NCI-H1092 treated with DMSO at 0.1 percent for 48 hours (cell line): ENCODE measurements at places on chromosomes 4 and X.

DNA sequence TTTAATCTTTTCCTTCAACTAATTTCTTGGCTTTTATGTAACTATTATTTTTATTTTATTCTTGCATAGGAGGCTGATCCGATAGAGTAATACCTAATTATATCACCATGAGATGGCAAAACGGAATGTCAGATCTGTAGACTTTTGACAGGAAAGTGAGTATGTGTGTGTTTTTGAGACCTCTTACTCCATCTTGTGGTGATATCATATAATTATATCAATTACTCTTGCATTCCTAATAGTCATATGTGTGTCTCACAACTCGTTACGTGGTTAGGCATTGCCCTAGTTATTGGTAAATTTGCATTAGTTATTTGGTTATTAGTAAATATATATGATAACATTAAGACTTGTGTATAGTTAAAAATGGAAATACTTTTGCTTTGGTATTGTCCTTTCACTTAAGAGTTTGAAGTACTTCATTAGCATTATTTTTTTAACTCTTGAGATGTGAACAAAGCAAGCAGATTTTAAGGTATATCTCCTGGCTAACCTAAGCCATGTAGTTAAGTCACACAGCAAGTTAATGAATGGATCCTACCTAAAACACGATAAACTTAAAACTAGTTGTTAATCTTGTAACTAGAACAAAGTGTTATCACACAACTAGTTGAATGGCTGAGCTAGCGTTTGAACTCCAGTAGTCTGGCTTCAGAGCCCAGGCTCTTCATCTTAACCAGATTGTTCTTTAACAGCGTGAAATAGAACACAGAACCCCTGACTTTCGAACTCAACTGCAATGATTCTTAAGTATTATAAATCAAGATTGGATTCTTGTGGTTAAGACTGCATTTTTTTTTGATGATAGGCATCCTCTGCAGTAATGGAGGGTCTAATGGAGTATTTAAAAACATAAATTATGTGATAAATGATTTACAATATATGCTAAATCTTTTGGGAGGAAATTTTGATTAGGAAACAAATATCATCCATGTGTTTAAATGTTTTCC, 67.1 kb downstream of the PGRMC2 start:
- DNase-seq, result peak; percentile 7

- no peak for DNase-seq
Measured at GRCh38 chr4:64883087-64883807, 474.0 kb upstream of the TECRL start.

DNA sequence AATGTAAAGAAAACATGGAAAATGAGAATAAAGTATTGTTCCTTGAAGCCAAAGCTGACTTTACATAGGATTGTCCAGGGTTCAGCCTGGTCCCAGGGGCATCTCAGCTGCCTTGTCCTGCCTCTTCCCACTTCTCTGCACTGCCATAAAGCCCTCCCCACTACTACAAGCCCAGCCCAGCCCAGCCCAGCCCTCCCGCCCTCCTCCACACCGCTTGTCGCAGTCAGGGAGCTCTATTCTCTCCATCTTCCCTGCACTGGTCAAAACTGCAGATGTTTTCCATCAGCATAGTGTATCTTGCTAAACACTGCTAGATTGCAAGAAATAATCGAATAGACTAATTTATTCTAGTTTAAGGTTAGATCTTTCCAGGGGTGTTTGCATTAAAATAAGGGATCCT, 100.3 kb downstream of the TENM3 start:
- DNase-seq, result no peak

DNA sequence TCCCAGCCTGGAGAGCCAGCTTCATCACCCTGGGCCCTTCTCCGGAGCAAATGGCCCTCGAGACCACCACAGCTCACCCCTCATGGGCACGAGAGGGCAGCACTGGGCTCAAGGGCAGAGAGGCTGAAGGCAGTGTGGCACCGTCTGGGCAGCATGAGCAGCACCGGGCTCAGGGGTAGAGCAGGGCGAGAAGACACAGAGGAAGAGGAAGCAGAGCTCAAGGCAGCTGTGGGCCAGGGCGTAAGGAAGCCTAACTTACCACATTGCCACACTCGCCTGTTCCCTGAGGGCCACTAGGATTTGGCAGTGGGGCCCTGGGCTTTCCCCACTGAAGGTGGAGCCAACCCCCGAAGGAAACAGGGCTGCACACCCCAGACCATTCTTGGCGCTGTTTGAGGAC, 15.5 kb downstream of the ZNF185 start:
- no peak for DNase-seq

GRCh38 chrX:95860127-95860526, 824.5 kb upstream of the DIAPH2 start:
- DNase-seq, result no peak

- DNase-seq, result no peak
Measured at GRCh38 chr4:14178421-14178820, 550.9 kb upstream of the BOD1L1 start.

DNA sequence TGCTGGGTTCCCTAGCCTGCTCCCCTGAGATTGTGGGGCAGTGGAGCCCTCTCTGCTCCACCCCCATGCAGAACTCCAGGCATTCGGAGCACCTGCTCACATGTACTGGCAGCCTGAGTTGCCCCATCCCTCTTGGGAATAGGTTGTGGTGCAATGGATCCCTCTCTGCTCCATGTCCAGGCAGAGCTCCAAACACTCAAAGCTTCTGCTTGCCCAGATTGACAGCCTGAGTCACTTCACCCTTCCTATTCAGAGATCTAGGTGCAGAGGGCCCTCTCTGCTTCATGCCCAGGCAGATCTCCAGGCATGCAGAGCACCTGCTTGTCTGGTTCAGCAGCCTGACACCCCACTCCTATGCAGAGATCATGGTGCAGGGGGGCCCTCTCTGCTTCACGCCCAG, 18.6 kb upstream of the TEX13B start:
- peak; percentile 13 for DNase-seq

GRCh38 chr4:8840006-8840793, 31.4 kb downstream of the HMX1 start:
- no peak for DNase-seq

DNA sequence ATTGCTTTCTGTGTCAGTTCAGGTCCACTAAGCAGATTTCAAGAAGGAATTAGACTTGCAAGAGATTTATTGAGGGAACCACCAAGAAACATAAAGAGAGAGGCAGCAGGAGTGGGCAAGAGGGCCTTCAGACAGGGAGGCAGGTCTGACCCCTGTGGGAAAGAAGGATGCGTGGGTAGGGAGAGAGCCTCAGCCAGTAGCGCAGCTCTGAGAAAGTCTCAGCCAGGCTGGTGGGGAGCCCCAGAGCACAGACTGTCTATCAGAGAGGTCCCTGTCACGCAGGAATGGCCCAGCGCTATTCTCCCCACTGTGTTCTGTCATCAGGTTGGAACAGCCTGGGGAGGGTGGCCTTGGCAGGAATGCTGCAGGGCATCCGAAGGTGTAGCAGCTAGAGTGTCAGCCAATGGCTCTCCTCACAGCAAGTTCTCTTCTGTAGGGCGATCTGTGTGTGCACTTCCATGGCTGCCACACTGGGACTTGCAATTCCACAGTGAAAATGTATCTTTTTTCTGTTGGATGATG, 48.0 kb downstream of the OTC start:
- DNase-seq, result no peak

- no peak for DNase-seq
Measured at GRCh38 chrX:106933538-106933961, 13.3 kb downstream of the CLDN2 start.

GRCh38 chrX:153499876-153500275, 5.1 kb downstream of the BGN start:
- no peak for DNase-seq

GRCh38 chr4:151743128-151743854, 17.5 kb downstream of the GATB start:
- no peak for DNase-seq

DNA sequence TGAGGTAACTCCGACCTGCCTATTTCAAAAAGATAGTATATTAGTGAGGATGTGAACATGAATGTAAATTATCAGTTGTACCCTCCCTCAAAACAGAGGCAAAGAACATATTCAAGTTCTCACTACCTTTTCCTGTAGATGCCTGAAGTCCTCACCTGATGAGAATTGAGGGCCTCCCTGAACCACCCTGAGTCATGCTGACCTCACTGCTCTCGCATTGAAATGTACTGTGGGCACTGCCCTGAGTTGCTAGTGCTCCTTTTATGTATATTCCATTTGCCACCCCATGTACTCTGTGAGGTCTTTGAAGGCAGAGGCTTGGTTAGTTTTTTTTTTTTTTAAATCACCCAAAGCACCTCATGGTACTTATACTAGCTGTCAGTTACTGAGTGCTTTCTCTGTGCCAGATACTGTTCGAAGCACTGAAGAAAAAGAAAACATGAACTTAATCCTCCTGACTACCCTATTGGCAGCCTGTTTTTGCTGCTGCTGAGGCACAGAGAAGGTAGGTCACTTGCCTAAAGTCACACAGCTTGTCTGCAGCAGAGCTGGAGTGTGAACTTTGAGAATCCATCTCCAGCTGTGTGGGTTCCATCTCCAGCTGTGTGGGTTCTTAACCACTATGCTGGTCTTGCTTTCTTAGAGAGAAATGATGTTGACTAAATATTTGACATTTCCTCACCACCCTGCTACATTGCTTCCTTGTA, 253.1 kb upstream of the GPC4 start:
- no peak for DNase-seq

DNA sequence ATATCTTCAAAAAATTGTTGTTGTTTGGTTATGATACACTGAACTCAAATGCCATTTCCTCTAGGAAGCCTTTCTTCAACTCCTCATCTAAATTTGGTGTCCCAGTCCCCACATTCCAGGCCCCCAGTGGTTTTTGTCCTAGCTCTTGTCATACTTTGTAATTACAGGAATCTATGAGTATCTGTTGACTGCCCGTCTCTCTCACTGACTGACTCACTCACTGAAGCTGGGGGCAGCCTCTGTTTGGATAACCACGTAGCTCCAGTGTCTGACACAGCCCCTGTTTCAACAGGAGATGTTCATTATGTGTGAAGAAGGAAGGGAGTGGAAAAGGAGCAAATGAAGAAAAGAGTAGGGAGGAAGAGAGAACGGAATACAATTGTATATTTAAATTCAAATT, 284.1 kb upstream of the TENM3 start:
- no peak for DNase-seq

GRCh38 chr4:23875317-23875716, 14.5 kb downstream of the PPARGC1A start:
- DNase-seq, result no peak

DNA sequence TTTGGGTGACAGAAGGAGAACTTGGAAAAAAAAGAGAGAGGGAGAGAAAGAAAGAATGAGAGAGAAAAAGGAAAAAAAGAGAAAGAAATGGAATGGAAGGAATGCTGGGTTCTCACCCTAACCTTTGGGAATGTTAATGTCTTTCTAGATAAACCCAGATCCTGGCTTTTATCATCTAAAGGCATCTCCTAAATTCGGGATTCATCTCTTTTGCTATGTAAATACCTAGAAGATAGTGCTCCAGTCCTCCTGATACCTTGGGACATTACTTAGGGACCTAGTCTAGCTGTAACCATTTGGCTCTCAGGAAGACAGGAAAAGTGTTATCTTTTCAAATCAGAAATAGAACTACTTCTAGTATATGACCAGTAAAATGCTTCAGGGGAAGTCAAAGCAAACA, 15.8 kb upstream of the SPCS3 start:
- no peak for DNase-seq

DNA sequence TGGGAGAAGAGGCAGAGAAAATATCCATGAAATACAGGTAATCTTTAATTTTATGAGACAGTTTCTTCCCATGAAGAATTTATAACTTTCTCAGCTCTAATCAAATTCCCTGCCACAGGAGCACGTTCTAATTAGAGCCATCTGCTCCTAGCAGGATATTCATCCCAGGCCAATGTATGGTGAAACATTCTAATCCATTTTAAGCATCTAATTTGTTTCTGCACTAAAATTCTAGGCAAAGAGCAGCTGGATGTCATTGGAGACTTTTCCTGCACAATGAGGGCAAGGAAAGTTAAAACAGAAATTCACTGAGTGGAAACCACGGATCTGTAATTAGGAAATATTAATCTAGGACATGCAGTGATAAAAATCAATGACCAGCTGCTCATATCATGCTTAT, 107.7 kb upstream of the ZFP42 start:
- no peak for DNase-seq

DNA sequence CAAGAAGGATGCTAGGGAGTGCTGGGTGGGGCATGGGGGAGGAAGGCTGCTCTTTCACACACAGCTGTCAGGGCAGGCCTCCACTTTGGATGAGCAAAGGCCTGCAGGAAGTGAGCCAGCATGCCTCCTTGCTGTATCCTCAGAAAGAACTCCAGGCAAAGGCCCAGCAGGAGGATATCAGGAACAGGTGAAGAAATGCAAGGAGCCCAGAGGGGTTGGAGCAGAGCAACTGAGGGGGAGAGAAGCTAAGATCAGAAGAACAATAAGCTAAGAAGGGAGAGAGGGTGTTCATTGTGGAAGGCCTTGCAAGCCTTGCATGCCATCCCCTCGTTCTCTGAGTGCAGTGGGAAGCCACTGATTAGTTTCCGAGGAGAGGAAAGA, 115.1 kb downstream of the CAMK2D start:
- no peak for DNase-seq

DNA sequence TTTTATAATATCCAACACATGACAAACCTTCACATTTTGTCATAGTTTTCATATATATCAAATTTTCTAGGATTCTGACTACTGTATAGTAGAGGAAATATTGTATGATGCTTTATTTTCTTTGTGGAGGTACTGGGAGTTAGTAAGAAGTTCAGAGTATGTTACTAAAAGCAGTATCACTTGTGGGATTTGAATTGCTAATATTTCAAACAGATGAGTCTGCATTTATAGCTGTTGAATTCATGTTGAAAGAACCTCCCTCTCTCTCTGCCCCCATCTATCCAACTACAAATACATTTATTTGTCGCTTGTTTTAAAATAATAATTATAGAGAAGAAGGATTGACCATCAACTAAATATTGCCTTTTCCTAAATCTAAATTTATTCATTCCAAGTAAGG, 29.8 kb upstream of the MAPK10 start:
- no peak for DNase-seq

- DNase-seq, result no peak
Measured at GRCh38 chrX:13383907-13384306, 64.1 kb upstream of the ATXN3L start.

- no peak for DNase-seq
Measured at GRCh38 chrX:21155916-21156315, 218.3 kb upstream of the CNKSR2 start.
